Upper lobe of left lung (tissue), 6 donors: ENCODE measurements at places on chromosomes 3 and 15.

GRCh38 chr15:99230867-99231266, 18.5 kb downstream of the TTC23 start:
- DNase-seq, result no peak

DNA sequence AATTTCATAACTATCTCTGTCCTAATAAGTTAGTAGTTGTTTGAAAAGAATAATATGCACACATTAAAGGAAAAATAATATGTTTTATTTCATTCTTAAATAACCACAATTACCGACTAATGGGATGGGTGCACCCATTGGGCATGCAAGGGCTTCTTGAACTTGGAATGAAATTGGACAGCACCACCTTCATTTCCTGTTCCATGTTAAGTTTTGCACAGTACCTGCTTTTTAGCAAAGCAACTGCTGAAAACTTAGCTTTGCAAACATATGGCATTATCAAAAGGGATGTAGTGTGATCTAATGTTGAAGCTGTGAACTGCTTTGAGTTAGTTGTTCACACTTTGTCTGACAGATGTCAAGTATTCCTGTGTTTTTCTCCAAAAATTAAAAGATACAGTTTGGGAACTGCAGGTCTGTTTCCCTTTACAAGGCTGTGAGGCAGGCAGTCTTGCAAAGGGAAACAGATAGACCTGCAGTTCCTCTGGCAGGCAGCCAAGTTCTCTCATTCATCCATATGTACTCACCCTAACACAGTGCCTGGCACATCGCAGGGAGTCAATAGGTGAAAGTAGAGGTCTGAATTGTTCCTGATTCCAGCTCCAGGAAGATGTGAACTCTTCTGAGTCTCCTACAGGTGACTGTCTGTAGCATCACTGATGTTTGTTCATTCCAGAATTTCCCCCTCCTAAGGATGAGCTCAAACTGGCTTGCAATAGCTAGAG, 64.3 kb upstream of the GOLGA8B start:
- no peak for DNase-seq

DNA sequence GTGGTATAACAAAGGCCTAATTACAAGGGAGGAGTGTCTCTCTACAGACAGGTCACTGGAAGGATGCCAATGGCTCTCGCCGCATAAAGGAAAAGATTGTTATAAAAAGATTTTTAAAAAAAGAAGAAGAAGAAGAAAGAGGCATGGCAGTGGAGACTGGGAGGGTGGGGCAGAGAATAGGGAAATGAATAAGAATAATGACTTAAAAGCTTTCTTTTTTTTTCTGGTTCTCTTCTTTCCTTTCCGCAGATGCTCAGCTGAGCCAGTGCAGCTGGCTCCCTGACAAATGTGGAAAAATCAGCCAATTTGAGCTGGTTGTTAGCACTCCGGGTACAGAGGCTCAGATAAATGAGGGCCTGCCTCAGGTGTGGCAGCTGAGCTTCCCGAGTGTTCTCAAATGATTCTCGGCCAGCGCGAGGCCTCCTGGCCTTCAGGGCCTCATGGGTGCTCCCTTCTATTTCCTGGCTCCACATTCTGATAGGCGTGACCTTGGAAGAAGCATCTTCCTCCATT, 234.1 kb downstream of the RORA start:
- DNase-seq, result no peak

DNA sequence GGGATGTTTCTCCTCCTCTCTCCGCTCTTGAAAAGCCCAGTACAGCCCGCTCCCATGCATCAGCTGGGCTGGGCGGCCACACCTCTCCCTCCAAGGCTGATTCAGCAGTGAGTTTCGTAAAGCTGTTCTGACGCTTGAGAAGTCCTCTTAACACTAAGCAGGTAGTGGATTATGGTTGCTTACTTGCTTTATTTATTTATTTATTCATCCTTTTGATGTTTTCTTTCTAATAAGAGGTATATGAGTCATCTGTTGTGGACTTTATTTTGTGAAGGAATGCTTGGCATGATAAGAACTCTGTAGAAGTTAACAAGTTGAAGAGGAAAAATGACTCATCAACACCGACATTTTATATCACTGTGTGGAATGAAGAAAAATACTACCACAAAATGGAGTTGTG, 285.0 kb downstream of the SQOR start:
- peak; percentile 10 for DNase-seq

DNA sequence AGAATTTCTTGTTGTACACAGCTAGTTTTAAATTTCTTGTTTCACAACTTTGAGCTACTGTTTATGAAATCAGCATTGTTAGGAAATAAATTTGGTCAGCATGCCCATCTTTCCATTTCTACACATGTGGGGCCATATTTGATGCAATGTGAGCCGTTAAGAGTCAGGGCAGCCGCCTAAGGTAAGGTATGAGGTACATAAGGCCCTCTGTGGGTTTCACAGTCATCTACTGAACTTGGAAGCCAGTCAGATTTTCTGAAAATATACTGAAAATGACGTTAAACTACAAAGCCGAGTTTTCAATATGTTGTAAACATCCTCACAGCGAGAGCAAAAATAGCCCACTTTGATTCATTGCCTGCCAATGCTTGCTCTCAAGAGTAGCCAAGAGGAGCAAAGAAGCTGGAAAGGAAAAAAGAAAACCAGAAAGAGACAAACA, 94.7 kb upstream of the PDZRN3 start:
- no peak for DNase-seq

DNA sequence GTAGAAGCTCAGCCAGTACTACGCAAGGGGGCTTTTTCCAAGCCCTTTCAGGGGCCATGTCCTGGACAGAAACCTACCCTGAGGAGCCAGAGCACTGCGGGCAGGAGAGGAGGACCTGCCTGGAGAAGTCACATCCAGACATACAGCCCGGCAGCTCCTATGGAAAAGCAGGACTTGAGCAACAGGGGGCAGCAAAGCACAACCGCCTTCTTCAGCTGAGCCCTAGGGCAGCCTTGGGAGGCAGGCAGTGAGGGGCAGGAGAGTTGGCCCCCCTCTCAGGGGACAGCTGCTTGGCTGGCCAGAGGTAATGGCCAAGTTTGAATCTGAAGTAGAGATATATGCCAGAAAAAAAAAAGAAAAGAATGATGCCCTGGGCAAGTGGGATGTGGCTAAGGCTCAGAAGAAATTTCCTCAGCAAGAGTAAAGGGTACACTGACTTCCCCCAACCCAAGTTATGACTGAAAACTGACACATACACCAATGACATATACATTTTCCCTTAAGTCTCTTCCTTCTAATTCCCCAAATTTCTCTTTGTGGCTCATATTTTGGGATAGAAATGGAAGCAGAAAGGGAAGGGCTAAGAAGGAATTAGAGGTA, 56.9 kb downstream of the CYP19A1 start:
- DNase-seq, result no peak

DNA sequence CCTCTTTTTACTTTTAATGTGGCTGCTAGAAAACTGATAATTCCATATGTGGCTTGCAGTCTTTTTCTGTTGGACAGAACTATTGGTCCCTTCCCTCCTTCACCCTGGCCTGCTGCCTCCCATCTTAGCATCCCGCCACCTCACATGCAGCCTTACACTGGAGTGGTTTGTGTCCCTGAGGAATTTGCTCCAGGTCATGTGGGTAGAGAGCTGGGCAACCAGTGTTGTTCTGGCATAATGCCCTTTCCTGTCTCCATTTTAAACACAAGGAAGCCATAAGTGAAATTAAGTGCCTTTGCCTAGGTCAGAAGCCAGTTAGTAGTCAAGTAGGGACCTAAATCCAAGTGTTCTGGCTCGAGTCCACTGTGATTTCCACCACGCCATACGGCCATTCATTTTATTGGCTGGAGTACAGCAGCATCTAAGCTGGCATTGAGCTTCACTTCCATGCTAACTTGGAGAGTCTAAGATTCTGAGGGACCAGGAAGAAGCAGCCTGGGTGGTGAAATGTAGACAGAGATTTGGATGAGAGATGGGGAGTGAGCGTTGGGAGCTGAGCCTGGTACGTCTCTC, 46.0 kb upstream of the PLXNA1 start:
- no peak for DNase-seq

DNA sequence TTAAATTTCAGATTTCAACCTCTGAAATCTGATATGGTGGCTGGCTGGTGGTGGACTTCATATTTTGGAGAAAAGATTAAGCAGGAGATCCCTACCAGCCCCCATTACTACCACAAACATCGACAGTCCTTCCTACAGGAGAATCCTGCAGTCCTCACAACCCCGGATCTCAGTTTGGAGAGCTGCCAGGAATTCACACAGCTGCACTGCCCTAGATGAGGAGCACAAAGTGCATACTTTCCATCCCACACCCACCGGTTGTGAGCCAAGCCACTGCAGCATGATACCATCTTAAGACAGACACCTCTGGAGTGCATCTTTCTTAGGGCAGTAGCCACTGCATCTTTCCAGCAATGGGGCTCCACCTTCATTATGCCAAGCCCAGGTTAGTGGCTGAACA, 185.5 kb upstream of the GPR149 start:
- DNase-seq, result no peak

DNA sequence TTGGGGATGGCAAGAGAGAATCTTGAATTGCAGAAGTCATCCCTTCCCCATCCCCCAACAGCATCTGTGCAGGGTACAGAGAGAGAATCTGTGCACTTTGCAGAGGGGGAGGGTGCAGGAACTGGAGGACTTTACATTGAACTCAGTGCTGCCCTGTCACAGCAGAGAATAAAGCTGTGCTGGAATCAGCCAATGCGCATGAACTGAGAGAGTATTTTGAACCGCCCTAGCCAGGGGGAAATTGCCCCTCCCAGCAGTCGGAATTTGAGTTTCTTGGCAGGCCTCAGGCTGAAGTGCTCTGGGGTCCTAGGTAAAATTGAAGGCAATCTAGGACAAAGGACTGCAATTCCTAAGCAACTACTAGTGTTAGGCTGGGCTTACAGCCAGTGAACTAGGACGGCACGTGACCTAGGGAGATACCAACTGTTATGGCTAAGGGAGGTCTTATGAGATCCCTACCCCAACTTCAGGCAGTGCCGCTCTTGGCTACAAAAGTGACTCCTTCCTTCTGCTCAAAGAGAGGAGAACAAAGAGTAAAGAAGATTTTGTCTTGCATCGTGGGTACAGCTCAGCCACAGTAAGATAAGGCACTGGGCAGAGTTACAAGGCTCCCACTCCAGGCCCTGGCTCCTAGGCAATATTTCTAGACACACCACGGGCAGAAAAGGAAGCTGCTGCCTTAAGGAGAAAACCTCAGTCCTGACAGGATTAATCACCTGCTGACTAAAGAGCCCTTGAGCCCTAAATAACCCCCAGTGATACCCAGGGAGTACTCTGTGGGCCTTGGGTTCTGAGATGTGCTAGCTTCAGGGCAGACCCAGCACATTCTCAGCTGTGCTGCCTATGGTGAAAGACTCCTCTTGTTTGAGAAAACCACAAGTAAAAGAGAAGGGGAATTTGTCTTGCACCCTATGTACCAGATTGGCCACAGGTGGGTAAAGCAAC, 300.5 kb upstream of the ALCAM start:
- DNase-seq, result no peak

GRCh38 chr15:48391950-48392349, 60.7 kb downstream of the DUT start:
- DNase-seq, result no peak

- no peak for DNase-seq
Observed at GRCh38 chr15:57555270-57555669, 36.4 kb upstream of the MYZAP start.

- no peak for DNase-seq
Observed at GRCh38 chr3:134696155-134696554, 45.3 kb upstream of the KY start.

DNA sequence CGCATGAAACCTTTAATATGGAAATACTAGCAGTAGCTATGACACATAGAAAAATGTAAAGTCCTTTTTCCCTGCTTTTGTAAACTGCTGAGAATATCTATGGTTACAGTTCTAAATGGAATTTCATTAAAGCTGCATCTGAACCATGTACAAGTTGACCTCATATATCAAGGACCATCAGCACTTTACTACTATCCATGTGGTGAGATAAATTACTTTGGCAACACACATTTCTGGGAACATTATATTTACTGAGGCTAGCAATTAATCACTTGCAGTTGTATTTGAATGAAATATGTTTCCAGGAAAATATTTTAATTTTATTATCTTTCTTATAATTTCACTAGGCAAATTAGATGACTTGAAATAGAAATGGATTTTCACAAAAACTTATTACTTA, 545.5 kb downstream of the NAALADL2 start:
- DNase-seq, result no peak

- DNase-seq, result no peak
Observed at GRCh38 chr3:102536456-102536855, 101.6 kb downstream of the ZPLD1 start.

DNA sequence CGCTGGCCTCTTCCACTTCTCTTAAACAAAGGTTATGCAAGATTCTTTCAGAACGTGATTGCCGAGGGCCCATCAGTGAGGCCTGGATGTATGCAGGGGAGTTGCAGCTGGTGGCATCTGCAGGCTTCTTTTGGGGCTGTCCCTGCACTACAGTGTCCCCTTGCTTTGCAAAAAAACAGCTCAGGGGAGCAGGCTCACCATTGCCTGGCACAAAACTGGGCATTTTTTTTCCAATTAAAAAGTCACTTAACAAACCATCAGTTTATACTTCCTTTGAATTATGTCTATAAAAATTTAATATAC, 148.6 kb downstream of the ATP10A start:
- DNase-seq, result no peak

DNA sequence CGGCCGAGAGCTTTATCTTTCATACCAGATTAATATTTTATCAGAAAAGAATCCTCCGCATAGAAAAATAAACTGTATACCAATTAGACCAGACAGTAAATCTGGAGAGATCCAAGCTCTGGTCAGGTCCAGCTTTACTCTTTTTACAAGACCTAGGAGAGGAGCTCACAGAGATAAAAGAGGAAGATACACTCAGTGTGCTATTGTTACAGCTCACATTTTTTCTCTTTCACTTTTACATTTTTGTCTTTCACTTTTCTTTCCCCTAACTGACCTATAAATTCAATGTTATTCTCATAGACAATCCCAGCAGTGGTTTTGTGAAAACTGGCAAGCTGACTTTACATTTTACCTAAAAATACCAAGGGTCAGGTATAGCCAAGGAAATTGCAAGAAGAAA, 55.8 kb downstream of the GUCA1C start:
- no peak for DNase-seq

GRCh38 chr15:74598126-74598842, 17.4 kb upstream of the CLK3 start:
- peak; percentile 95 for DNase-seq

- no peak for DNase-seq
Observed at GRCh38 chr3:34213478-34213877, 415.0 kb downstream of the PDCD6IP start.

GRCh38 chr15:75791337-75791713, 51.9 kb upstream of the UBE2Q2 start:
- no peak for DNase-seq

DNA sequence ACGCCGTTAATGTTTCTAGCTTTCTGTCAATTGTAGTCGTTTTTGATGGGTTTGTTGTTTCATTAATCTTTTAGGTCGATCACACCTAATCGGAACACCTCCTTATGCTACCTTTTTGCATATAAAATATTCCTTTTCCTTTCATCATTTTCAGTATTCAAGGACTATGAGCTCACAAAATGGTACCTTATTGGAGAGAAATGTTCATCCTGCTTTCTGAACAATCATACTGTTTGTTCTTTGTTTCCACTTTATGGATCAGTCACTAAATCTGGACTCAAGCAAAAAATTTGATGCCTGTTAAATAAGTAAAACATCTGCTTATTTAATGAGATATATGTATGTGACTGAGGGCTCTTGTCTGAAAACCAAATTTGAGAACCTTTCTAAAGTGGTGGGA, 1.1 kb downstream of the KIF15 start:
- DNase-seq, result no peak
